ENCODE measurements at places on chromosomes 12 and 14.
A peak's percentile ranks its signal among the peaks of the same experiment; 100 is the strongest.

GRCh38 chr14:29885988-29886387 is 41.7 kb downstream of the PRKD1 start:
- DNase-seq = no peak

- peak; percentile 55 for DNase-seq
Observed at GRCh38 chr14:97977651-97978261, 1180.6 kb downstream of the VRK1 start.

DNA sequence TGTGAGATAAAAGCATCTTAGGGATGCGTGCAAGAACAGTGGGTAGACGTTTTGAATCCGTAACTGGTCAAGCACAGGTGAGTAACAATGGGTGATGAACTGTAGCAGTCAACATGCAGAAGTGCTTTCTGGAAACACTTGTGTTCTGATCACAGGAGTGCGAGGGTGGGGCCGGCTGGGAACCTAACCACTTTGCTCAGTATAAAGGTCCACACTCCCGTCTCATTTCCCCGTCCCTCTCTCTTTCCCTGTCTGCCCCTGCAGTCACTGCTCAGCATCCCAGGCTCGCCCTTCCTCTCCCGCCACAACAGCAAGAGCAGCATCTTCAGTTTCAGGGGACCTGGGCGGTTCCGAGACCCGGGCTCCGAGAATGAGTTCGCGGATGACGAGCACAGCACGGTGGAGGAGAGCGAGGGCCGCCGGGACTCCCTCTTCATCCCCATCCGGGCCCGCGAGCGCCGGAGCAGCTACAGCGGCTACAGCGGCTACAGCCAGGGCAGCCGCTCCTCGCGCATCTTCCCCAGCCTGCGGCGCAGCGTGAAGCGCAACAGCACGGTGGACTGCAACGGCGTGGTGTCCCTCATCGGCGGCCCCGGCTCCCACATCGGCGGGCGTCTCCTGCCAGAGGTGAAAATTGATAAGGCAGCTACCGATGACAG is 127.1 kb downstream of the FIGNL2 start:
- no peak for DNase-seq

DNA sequence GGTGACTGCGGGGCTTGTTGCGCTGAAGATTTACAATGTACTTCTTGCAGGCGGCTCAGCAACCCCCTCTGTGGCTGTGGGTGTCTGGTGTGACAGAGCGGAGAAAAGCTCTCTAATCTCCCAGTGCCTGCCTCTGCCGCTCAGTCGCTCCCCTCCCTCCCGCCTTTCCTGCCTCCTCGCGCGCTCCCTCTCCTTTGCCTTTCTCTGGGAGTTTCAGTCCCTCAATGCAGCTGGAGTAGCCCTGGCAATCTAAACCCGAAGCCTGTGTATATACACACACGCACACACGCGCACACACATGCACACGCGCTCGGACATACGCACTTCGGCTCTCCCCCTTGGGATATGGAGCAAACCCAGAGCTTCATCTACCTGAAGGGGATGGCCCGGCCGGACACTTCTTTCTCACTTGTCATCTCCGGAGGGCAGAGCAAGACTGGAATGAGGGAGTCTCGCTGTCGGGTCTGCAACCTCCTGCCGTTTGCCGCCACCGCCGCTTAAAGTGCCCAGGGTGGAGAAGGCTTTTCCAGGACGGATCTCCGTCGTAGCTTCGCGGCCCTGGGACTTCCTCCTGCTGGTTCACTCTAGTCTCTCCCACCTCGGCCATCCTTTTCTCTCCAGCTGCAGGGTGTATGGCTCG is 599 bp upstream of the TRHDE start:
- no peak for DNase-seq

DNA sequence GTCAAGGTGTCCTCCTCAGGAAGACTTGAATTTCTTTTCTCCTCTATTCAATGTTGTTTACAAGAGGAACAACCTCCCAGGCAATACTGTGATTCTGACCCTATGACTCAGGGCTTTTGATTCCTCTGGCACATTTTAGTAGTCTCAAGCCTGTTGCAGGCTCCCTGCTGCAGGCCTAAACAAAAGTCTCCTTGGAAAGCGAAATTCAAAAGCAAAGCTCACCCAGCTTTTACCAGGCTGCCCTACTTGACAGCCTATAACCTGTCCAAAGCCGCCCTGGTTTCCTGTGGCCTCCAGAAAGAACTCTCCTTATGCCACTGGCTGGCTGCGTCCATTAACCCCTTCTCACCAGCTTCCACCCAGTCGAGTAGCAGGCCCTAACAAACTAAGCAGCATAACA is 11.6 kb downstream of the FGD6 start:
- no peak for DNase-seq

- DNase-seq = no peak
Observed at GRCh38 chr12:386651-387050, 2.5 kb downstream of the KDM5A start.

DNA sequence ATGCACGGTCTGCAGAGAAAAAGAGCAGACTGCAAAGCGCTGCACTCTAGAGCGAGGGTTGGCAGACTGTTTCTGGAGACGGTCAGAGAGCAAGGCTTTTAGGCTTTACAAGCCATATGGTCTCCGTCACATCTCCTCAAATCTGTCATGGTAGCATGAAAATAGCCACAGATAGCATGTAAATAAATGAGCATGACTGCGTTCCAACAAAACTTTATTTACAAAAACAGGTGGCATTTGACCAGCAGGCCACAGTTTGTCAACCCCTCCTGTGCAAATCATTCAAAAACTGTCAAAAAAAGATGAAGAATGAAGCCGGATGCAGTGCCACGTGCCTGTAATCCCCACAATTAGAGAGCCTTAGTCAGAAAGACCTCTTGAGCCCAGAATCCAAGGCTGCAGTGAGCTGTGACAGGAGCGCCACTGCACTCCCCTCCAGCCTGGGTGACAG is 18.9 kb downstream of the SYNE3 start:
- DNase-seq = no peak

- no peak for DNase-seq
Observed at GRCh38 chr12:47131011-47131410, 51.3 kb upstream of the AMIGO2 start.

DNA sequence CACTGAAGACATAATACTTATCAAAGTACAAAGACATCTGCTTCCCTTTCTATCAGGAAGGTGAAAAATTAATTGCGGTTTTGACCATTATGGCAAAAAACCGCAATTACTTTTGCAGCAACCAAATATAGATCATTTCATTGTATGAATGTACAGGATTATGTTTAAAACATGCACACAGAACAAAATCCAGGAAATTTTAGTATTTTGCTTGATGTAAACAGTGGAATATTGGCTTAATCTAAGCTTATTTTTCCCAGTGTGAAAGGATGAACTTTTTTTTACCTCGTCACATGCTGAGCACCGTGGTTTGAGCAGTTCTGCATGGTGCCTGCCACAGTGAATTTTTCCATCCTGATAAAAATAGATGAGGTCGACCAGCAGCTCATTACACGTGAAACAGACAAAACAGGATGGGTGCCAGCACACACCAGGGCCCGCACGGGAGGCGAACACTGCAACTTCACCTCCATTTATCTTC is 121.2 kb downstream of the PRICKLE1 start:
- DNase-seq = no peak

DNA sequence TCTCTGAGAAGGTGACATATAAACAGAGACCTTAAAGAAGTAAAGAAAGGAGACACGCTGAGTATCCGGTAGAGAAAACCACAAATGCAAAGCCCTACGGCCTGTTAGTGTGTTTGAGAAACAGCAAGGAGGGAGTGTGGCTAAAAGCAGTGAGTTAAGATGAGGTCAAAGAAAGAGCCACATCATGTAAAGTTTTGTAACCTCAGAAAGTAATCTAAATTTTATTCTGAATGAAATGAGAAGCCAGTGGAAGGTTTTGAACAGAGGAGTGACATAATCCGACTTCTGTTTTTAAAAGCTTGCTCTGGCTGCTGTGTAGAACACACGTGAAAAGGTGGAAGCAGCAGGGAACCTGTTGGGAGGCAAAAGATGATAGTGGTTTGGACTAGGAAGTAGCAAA is 32.6 kb downstream of the PPP2R5E start:
- no peak for DNase-seq

DNA sequence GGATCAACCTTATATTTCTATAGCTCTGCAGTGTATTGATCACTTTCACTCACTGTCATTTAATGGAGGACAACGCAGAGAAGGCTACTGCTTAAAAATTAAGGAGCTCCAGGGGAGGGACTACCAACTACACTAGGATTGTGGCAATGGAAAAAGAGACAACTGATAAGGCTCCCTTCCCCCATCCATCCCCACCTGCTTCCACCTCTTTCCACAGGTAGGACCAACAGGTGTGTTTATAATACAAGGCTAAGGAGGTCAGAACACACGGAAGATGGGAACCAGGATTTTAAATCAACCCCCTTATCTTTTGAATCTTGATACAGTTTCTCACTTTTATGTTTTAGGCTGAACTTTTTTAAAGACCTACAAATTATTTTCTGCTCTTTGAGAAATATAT is 90.8 kb downstream of the STAB2 start:
- no peak for DNase-seq

GRCh38 chr14:61296719-61297502 is 15.8 kb upstream of the TMEM30B start:
- no peak for DNase-seq

- DNase-seq = no peak
Observed at GRCh38 chr14:72057701-72058285, 125.6 kb downstream of the RGS6 start.

GRCh38 chr12:49537752-49538509 is 899 bp upstream of the KCNH3 start:
- DNase-seq = no peak

All from stimulated activated CD8-positive, alpha-beta memory T cell treated with anti-CD3 and anti-CD28 coated beads, Interleukin-7, amount 100 ng/mL, for 4 hours (primary cell).